ENCODE measurements at places on chromosomes 5 and 9.

GRCh38 chr5:61808091-61808490 is 476.0 kb downstream of the ZSWIM6 start:
- no peak for DNase-seq

DNA sequence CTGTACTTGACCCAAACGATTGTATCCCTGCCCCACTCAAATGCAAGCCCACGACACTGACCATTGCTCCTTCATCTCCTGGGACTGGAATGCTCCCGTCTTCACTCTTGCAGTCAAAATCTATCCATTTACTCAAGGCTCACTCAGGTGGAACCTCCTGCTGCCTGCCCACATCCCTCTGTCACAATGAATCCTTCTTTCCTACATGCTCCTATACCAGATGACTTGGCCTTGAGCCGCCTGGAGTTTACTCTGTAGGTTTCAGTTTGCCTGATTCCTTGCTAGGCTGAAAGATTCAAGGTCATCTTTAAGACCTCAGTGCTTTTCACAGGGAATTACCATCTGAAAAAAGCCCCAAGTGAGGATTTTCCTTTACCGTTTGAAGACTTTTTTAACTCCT is 264.1 kb downstream of the GLIS3 start:
- peak; percentile 51 for DNase-seq

DNA sequence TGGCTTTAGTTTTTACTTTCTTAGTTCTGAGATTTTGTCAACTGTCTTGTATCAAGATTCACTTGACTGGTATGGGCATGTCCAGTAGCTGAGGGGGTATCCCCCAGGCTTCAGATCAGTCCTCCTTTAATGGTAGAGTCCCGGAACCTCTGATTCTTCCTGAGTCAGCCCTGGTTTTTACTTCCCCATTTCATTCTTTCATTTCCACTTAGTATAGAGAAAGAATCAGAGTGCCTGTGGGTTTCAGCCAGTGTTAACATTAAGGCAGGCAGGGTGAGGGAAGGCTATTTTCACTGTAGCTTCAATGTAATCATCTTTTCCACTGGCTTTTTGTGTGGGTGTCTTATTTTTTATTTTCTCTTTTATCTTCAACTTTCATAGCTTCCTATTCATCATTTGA is 8.3 kb upstream of the COMMD10 start:
- DNase-seq = no peak

DNA sequence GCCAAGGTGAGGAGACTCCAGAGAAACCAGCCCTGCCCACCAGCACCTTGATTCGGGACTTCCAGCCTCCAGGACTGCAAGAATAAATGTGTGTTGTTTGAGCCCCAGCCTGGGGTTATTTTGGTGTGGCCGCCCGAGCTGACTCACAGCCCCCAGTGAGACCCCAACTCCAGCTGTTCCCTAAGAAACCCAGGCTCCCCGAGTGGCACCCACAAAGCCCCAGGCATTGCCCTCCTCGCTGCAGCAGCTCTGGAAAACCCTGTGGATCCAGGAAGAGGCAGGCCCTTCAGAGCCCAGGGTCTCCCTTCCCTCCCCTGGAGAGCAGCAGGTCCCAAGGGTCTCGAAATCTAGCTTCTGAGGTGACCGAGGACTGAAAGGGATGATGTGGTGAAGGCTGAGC is 69.2 kb upstream of the PPP1R26 start:
- DNase-seq = no peak

GRCh38 chr5:167413506-167413905 is 877.9 kb upstream of the WWC1 start:
- no peak for DNase-seq

DNA sequence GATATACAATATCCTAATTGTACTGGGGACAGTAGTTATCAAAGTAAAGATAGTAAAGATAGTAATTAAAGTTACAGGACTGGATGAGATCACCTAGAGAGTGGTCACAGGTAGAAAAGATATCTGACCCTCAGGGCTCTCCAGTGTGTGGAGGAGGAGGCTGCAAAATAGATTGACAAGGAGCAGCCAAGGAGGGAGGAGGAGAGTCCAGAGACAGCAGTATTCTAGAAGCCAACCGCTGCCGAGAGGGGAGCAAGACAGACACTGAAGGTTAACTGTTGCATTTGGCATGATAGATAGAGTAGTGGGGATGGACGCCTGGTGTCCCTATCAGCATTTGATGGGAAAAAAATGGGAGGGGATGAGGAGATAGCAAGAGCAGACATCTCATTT is 17.0 kb upstream of the F2RL1 start:
- DNase-seq = no peak

- no peak for DNase-seq
Measured at GRCh38 chr5:143106174-143106573, 297.3 kb downstream of the NR3C1 start.

GRCh38 chr5:176664479-176664878 is 17.2 kb downstream of the TSPAN17 start:
- DNase-seq = no peak

DNA sequence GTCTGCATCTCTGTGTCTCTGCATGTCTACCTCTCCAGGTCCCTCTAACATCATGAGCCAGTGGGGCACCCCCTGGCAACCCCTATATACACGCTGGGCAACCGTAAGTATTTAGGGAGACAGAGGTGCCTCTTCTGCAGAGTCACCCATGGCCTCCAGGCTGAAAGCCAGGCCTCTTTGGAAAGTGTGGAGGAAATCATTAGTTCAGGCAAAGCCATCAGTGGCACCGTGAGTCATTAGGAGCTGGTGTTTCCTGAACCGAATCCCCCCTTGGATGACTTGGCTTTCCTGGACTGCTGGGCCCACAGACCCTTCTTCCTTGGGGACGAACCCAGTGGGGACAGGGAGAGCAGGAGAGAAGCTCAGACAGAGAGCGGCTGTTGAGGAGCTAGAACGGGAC is 174.8 kb downstream of the OLFM1 start:
- DNase-seq = no peak

GRCh38 chr5:61918611-61919010 is 387.4 kb upstream of the KIF2A start:
- DNase-seq = no peak

GRCh38 chr9:76557674-76558225 is 98.8 kb downstream of the GCNT1 start:
- peak; percentile 14 for DNase-seq

GRCh38 chr9:76365028-76365427 is 29.2 kb downstream of the RFK start:
- DNase-seq = peak; percentile 36

- no peak for DNase-seq
Measured at GRCh38 chr9:97387504-97387886, 24.4 kb upstream of the TDRD7 start.

GRCh38 chr9:136551401-136552116 is 5.7 kb upstream of the NOTCH1 start:
- peak; percentile 69 for DNase-seq

DNA sequence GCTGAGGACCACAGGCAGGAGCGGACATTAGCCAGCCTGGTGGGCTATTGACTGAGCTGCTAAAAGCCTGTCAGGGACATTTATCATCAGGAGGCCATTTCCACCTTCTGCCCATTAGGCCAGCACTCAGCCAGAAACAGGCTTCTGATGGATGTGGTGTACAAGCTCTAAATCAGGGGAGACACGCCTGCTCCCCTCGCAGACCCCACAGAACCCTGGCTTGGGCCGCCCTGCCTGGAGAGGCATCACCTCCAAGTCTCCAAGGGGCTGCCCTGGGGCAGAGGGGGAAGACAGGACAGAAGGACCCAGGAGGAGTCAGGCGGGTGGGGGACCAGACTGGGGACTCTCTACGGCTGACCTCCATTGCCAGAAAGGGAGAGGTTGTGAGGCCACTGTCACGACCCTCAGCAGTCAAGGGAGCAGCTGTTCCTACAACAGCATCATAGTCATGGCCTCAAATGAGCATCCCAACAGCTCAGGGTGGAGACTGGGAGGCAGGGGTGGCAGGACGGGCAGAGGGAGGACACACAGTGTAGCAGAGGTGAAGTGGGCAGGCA is 24.0 kb upstream of the TRIM14 start:
- DNase-seq = no peak

GRCh38 chr5:115257981-115258380 is 4.7 kb downstream of the PGGT1B start:
- DNase-seq = no peak

DNA sequence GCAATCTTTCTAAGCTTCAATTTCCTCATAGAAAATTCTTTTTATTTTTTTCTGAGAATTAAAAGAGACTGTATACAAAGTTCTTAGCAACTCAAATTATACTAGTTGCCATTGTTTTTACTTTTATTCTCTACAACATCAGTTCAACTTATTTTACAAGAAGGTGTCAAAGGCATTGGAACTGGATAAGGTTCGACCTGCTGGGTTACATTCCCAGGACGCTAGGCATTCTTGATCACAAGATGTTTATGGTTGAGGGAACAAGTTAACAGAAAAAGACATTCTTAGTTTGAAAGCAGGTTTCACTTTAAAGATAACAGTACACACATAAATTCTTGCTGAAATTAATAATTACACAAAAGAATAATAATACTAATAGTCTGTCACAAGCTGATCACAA is 163.5 kb upstream of the SNX2 start:
- no peak for DNase-seq

GRCh38 chr5:83029912-83030311 is 47.3 kb downstream of the TMEM167A start:
- no peak for DNase-seq

DNA sequence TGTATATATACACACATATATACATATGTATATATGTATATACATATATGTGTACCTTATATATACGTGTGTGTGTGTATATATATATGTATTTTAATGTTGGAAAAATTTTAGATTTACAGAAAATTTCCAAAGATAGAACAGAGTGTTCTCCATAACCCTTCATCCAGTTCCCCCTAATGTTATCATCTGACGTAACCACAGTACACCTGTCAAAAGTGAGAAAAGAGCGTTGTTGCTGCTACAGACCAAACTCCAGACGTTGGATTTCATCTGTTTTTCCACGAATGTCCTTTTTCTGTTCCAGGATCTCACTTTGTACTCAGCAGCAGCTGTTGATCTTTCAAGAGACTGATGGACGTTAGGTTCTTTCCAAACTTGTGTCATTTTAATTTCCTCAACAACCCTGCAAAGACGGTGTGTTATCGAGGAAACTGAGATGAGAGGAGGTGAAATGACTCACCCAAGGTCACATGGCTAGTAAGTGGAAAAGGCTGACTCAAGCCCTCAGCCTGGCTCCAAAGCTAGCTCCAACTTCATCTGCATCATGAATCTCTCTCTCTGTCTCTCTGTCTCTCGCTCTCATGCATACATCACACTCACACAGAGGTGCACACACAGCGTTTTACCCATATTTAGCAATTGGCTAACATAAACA is 17.0 kb upstream of the NTNG2 start:
- no peak for DNase-seq

DNA sequence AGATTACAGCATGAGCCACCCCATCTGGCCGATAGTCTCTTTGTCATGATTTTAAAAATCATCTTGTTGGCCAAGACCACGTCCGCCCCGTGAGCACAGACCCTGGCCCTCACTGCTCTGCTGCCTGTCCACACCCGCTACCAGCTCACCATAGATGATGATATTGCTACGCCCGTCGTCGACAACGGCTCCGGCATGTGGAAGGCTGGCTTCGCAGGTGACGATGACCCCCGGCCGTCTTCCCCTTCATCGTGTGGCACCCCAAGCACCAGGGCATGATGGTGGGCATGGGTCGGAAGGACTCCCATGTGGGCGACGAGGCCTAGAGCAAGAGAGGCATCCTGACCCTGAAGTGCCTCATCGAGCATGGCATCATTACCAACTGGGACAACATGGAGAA is 76.5 kb downstream of the KDM4C start:
- no peak for DNase-seq

DNA sequence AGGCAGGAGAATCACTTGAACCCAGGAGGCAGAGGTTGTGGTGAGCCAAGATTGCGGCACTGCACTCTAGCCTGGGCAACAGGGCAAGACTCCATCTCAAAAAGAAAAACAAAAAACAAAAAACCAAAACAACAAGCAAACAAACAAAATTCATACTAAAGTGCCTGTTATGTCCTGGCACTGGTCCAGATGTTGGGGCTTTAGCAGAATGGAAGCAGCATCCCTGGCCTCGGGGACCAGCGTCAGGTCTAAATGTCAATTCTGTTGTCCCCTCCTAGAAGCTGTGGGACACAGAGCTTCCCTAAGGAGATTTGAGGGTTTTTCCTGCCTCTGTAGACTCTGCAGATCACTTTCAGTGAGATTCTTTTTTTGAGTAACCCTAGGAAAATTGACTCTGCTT is 26.2 kb downstream of the PPARGC1B start:
- DNase-seq = no peak

DNA sequence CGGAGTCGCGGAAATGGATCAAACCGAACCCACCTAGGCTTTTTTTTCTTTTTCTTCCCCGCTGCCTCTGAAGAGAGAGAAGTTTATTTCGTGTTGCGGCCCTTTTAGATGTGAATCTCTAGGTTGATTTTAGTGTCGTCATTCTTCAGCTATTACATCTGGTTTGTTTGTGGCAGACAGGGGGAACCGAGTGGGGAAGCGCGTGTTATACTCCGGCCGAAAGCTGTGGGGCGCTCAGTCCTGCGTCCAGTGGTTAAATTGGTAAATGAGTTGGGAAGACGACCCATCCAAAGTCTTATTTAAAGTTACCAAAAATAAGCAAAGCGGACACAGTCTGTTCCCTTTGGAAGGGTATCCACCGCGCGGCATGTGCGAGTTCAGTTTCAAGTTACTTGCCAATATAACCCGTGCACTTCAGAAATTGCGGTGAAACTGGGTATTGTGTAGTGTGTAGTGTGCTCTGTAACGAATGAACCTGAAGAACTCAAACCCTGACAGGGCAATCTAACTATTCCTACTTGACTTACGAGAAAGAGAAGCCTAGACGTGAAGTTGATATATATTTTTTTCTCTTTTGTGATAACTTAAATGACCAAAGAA is 1.3 kb downstream of the MAN2A1 start:
- peak; percentile 73 for DNase-seq

- no peak for DNase-seq
Measured at GRCh38 chr9:106829666-106830408, 33.1 kb upstream of the ZNF462 start.

DNA sequence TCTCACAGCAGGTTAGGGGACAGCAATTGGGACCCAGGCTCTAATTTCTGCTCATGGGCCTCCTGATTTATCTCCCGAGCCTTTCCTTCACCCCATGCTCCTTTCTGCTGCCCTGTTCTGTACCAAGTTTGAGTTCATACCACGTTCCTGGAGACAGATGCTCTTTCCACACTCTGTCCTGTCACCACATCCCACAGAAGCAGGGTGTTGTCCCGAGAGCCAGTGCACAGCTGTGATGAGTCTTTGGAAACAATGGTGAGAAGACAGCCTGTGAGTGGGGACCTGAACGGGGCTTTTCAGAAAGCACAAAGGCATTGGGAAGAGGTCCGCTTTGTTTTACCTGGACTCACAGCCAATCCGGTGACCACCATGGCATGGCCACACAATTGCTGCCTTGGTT is 17.4 kb downstream of the WDR31 start:
- DNase-seq = no peak

- DNase-seq = no peak
Measured at GRCh38 chr5:138033386-138033808, 518 bp upstream of the FAM13B start.

- DNase-seq = no peak
Measured at GRCh38 chr5:126686451-126687126, 85.8 kb downstream of the PHAX start.
